Stimulated activated CD4-positive, alpha-beta T cell treated with anti-CD3 and anti-CD28 coated beads, Interleukin-1b, Interleukin-23, amount 100 ng/mL, for 1 hour (primary cell): ENCODE measurements at places on chromosomes 7 and 10.

DNA sequence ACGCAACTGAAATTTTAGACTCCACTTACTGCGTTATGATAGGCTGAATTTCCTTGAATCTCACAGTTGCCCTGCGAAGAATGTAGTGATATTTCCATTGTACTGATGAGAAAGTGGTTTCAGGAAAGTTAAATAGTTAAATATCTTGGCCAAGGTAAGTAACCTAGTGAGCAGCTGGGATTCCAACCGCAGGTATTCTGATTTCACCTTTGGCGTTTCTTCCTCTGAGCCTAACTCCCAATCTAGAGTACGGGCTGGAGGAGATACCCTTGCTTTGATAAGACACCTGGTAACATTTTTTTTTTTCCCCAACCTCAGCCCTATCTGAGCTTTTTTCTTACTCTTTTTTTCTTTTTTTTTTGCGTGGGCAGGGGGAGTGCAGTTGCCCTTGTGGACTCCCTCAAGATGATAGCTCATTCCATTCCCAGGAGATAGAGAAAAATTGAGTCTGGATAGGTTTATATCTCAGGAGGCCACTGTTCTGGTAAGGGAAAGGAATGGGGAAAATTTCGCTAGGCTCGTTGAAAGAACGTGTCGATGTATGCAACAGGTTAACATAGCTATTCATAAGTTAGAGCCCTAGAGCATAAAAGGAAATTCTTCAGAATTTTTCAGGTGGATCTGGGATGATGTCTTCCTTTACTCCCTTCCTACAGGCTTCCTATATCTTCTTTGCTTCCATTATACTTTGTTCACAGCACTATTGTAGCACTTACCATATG lies 3.1 kb upstream of the TAS2R38 start:
- no peak for DNase-seq

DNA sequence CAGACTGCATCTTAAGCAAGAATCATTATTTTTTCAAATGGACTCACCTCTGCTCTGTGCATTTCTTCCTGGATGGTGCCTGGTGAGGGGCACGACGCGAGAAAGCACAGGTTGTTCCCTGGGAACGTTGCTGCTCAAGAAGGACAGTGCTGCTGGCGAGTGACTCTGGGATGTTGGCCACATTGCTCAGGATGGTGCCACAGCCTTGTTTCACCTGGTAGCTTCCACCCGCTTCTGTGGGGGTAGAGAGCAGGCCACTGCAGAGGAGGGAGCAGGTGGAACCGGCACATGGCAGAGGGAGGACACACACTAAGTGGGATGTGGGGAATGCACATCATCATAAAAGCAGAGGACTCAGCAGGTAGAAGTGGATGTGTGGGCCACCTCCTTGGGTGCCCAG lies 444.7 kb downstream of the TCERG1L start:
- no peak for DNase-seq

DNA sequence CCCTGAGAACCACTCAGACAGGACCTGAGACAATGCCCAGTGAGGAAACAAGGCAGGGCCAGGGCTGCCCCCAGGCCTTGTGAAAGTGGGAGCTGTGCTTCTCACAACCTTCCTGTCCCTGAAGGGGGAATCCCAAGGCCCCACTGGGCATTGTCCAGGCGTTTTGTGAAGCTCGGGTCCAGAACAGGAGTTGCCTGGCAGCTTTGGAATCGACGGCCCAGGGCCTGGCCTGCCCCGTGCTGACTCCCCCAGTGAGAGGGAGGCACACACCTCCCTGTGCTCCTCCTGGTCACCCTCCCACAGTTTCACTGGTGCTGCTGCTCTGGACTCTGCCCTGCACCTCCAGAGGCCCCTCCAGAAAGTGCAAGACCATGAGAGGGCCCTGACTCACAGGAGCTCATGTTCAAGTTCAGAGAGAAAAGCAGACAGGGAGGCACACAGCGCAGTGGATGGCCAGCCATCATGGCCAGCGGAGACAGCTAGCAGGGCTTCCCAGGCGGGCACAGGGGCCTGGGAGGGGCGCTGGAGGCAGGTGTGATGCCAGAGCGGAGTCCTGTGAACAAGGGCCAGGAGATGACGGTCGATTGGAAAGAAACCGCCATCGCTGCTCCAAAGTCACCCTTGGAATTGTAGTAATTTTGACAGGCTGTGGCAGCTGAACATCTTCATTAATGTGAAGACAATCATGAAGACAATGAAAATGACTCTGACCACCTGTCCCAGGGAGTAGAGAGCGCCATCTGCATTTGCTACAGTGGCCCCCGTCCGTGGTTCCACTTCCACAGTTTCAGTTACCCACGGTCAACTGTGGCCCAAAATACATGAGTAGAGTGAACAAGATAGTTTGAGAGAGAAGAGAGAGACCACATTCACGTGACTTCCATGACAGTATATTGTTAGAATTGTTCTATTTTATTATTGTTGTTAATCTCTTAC lies 103.7 kb downstream of the MKI67 start:
- DNase-seq = no peak

GRCh38 chr7:116218051-116218645 lies 7.8 kb downstream of the TES start:
- no peak for DNase-seq

GRCh38 chr10:123323884-123324283 lies 169.7 kb downstream of the BUB3 start:
- no peak for DNase-seq

DNA sequence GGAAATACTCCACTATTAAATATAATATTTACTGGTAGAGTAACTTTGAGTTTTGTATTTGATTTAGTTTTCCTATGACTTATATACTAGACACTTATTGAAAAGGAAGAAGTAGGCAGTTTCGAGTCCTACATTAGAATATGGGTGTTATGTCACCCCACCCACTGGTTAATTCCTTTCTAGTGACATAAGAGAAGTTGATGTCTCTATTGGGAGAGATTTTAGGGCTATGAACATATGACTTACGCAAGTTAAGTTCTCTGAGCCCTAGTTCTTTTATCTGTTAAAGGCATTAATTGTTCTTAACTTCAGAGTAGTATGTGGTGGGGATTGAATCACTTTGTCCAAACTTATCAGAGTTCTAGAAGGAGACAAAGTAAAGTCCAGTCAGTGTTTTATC lies 30.5 kb downstream of the CPED1 start:
- no peak for DNase-seq
